ENCODE measurements at places on chromosomes 6 and 20.

DNA sequence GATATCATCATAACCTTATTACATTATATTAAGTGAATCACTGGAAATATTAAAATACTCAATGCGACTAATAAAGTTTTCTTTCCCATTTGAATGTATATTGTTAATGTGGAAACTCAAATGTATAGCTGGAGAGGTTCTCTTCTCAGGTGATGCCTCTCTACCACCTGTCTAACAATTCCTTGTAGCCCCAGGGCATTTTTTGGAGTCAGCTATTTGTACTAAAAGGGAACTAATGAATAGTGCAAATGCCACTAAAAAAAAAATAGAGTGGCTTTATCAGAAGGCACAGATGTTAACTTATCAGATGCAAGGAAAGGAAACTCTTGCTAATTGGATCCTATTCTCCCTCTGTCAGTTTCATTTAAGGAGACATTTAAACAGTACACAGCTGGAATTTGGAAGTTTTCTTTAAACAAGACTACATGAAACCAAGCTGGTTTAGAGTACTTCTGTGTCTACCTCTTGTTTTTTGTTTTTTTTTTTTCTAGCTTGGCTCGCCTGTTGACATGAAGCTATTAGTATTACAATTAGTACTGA lies 897.0 kb upstream of the SLC35B3 start:
- DNase-seq, result no peak

DNA sequence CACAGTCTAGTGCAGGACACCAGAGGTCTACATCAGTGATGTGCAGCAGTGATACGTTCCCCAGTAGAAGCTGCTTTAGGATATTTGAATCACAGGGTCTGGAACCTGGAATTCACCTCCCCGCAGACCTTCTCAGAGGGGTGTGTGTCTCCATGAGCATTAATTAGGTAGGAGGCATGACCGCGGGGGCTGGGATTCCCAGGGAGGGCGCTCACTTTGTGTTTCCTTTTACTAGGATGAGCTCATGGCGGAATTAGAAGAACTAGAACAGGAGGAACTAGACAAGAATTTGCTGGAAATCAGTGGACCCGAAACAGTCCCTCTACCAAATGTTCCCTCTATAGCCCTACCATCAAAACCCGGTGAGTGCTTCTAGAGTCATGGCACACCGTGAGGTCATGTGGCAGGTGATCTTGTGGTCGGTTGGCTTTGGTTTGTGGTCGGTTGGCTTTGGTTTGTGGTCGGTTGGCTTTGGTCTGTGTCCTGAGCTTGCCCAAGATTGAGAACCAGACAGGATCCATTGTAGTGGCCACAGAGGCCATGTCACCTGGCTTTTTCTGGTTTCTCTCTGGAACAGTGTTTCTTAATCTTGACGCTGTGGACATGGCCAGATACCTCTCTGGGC lies 40.8 kb downstream of the CHMP4B start:
- DNase-seq, result no peak

DNA sequence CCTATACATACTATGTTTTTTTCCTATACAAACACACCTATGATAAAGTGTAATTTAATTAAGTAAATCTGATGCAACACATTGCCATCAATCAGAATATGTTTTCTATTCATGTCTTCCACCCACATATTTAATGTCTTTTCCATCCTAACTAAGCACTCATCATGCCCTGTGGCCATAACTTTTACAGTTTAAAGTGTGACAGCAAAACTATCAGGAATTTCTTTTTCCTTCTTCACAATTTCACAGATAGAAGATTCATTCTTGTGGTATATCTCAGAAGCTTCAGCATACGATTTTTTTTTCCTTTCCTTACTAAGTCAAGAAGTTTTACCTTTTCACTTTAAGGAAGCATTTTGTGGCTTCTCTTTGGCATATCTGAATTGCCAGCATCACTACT lies 7.0 kb upstream of the BEND6 start:
- no peak for DNase-seq

GRCh38 chr6:22826961-22827360 lies 257.6 kb downstream of the HDGFL1 start:
- DNase-seq, result no peak

DNA sequence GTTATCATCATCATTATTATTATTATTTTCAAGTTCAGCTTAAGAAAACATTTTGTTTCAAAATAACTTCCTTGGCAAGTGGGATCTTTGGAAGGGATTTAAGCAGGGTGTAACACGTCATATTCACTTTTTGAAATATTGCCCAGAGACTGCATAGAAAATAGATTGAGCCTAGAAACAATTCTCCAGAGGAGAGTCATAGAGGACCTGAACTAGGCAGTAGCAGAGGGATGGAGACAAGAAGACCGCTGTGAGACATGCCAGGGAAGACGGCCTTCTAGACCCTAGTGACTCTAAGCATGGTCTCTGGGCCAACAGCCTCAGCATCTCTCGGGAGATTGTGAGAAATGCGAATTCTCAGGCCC lies 55.5 kb downstream of the EDN1 start:
- no peak for DNase-seq

- no peak for DNase-seq
These were observed 341.7 kb downstream of the PRL start for GRCh38 chr6:21955053-21955595.

- DNase-seq, result no peak
These were observed 148.6 kb upstream of the MAN1A1 start for GRCh38 chr6:119497988-119498727.
